Endodermal cell (in vitro differentiated cells): ENCODE measurements at places on chromosomes 4 and X. TPM values are rescaled to one million over a fixed set of nuclear protein-coding genes. Genes with fewer than 3 reads are reported as not detected.

Gene SLC16A2
- 9.1 and 9.8 TPM in 2 replicates for total RNA-seq

Gene DCAF4L1
- 0.18 and 0.20 TPM in 2 replicates for total RNA-seq

Gene BEX5
- total RNA-seq: 8.4 and 8.9 TPM in 2 replicates

Gene COX7B2
- total RNA-seq: not detected in 2 replicates

Gene BTC
- 0.24 TPM in 1 of 3 replicates, not detected in the others for total RNA-seq

Gene FAM149A
- 2.4 to 2.8 TPM (median 2.4 TPM) in 3 replicates for total RNA-seq

DNA sequence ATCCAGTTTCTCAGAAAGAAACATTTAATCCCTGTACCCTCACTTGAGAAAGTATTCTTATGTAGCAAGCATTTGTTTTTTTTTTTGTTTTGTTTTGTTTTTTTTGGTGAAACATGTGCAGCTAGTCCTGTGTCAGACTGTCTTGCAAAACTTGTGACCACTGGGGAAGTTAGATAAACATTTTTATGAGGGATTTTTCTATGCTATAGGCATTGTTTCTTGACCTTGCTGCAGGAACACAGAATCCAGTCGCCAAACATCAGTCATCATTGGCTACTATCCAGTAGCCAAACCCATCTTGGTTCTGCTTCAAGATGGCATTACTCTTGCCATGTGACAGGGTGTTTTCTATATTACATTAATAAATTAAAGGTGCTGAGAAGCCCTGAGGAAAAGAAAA, 7.7 kb upstream of the MAPK10 start:
- DNase-seq: no peak

DNA sequence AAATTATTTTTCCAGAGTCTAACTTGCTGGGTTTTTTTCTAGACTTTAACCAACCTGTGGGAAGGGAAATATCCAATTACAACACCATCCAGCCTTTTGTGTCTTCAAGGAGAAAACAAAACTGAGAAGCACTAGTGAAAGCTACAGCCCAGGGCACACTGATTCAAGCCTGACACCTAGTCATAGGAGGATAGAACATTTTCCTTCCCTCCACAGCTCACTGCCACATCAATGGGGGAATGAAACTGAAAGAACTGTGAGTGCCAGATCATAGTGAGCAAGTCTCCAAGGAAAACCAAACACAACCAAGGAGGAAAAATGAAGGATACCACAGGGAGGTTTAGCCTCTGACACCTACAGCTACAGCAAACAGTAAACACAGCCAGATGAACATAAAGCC, 43.3 kb upstream of the MAGEA8 start:
- DNase-seq: no peak

DNA sequence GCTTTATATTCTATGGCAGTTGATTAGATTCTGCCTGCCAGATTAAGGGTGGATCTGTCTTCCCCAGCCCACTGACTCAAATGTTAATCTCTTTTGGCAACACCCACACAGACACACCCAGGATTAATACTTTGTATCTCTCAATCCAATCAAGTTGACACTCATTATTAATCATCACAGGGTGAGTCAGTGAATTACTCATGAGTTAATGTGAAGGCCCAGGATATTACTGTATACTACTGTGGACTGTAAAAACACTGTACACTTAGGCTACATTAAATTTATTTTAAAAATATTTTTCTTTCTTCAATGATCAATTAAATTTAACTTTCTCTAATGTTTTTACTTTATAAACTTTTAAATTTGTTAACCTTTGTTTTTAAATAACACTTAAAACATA, 87.7 kb downstream of the NAP1L3 start:
- no peak for DNase-seq

DNA sequence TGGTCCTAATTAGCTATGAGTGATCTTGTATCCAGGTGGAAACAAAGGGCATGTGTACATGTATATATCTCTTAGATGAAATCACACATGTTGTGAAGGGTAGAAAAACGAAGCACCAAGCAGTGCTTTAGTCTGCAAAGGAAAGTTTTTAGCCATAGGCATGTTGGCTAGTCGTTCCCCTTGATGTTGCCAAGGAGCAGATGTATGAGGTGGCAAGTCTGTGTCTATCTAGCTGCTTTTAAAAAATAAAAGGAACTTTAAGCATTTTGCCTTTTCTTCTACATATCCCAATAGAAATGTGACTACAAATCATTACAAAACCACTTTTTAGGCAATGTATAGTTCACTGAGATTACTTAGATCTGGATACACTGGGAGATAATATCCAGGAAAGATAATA, 63.1 kb downstream of the NSUN7 start:
- DNase-seq: no peak

DNA sequence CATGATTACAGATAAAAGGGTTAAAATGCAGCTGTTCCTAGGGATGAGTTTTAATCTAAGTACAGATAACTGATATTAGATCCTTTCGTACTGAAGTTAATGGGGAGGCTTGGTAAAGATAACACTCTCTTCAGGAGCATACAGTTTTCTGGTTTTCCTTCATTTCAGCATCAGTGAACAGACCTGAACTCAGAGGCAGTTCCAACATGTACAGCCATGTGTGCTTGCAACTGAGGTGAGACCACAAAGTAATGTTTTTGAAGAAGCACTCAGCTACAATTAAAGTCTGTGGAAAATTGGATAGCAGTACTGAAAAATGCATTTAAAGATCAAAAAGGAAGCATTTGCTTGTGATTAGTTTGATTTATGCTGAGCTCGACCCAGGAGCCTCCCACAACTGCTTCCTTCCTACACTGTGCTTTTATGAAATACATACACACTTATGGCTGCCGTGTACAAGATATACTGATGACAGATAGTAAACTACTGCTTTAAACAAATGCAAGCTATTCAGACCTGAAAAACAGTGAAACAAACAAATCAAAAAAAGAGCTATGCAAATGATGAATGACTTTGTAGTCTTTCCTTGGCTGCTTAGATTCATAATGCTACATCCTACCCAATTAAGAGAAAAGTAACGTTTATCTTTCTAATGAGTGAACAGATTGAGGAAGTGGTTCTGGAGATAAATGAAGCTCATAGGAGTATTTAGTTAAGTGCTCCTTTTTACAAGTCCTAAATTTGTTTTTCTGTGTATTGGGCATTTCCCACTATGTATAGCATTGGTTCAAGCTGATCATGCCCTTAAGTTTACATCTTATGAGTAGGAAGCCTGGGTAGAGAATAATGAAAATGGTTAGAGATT, 68.4 kb downstream of the PDLIM5 start:
- DNase-seq: no peak

DNA sequence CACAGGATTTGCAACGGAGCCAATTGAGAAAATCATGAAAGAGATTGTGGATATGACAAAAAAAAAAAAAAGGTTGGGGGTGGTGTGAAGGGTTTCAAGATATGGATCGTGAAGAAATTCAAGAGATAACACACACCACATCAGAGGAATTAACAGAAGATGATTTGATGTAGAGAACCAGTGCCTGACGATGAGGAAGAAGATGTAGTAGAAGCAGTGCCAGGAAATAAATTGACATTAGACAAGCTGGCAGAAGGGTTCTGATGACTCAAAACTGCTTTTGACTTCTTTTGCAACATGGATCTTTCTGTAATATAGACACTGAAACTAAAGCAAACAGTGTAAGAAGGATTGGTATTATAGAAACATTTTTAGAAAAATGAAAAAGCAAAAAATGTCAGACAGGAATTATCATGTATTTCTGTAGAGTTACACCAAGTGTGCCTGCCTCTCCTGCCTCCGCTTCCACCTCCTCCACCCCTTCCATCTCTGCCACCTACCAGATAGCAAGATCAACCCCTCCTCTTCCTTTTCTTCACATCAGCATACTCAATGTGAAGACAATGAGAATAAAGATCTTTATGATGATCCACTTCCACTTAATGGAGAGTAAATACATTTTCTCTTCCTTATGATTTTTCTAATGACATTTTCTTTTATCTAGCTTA, 127.5 kb upstream of the OTUD4 start:
- DNase-seq: no peak

GRCh38 chr4:10456595-10457254, 501 bp downstream of the ZNF518B start:
- peak; percentile 83 for DNase-seq

- DNase-seq: no peak
Observed at GRCh38 chr4:107856901-107857300, 32.2 kb downstream of the SGMS2 start.

DNA sequence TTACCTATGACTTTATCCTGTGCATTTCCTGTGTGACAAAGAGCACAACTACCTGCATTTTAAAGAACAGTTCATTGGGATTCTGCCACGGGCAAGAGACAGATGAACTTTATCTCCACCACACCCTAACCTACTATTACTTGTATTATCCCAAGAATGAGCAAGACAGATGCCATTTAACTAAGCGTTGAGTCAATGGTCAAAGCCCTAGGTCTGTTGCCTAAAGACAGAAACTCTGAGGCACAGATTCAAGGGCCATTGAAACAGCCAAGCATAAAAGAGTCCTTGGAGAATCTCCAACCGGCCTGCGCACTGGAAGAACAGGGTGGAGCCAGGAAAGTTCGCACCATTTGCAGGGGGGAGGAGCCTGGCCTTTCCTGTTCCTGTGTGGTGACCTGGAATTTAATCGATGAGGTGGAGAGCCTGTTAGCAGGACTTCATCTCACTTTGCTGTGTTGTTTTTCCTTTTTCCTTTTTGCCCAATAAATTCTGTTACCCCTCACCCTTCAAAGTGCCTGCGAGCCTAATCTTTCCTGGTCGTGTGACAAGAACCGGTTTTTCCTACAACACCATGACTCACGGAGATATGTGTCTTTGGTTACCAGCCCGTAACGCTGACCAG, 146.4 kb upstream of the DIAPH2 start:
- peak; percentile 51 for DNase-seq

DNA sequence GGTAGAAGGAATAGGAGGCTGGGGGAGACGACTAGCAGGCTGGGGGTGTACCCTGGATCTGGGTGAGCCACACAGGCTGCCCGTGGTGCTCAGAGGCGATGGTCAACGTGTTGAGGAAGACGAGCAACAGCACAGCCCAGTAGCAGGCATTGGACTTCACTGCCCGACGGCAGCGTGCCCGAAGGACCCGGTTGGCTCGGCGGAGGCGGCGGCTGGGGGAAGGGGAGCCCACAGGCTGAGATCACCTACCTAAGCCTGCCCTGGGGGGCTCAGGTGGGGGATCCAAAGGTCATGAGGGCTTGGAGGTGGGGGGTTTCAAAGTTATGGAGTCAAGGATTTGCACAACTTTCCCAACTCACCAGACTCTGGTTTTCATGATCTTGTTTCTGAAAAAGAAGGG, 7.3 kb downstream of the CACNA1F start:
- DNase-seq: no peak

DNA sequence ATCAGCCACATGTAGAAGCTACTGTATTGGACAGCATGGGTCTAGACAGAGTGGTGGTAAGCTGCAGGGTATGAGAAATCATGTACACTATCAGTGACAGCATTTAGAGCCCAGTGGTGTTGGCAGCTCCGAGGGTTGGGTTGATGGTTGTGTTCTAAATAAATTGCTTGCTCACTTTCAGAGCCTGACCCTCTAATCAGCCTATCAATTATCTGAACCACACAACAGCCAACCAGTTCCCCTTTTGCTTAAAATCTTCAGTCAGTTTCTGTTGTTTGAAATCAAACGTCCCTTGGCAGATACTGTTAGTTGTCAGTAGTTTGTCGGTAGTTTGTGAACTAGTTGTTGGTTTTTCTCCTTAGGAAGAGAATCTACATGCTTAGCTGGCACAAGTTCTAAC, 99.8 kb upstream of the RAI2 start:
- DNase-seq: no peak

GRCh38 chr4:185666156-185666555, 130.8 kb upstream of the PDLIM3 start:
- no peak for DNase-seq

DNA sequence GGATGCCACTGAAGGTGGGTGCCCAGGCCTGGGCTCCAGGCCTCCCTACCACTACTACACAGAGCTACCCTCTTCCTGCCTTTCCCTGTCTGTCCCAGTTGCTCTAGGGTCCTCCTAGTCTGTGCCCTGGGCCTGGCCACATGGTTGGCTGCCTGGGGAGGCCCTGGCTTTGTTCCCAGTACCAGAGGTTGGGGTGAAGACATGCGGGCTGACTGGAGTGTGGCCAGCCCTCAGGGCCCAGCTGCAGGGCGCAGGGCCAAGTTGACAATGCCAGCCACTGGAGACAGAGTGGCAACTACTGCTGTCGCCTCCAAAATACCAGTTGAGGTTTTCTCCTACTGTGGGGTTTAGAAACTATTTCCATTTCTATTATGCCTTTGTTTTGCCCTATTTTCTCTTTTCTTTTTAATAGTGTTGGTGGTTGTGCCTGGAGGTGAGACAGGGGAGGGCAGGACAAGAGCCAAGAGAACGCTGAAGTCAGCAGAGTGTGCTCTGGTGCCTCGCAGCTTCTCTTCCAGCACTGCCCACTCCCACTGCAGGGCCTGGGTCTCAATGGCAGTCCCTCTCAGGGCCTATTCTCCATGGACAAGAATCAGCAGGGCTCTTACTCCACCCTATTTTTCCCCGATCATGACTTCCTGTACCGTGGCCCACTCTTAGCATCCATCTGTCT, 32.2 kb upstream of the XPNPEP2 start:
- DNase-seq: peak; percentile 20

- no peak for DNase-seq
Observed at GRCh38 chr4:110055158-110055768, 142.6 kb downstream of the EGF start.

- DNase-seq: no peak
Observed at GRCh38 chr4:54626113-54626512, 31.6 kb upstream of the KIT start.

DNA sequence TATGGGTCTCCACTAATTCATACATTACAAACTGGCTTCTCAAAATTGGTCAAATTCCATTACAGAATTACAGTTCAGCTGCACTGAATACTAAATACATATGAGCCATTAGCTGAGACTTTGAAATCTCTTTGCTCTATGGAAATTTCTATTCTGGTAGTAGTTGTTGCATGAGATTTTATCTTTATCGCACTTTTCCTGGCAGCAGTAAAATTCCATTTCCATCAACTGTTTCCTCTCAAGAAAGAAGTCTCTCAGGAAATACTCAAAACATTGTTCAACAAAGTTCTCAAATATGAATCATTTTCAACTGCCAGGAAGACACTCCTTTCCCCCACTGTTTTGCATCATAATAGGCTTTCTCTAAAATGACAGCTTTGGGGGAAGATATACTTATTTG, 51.3 kb downstream of the ATP11C start:
- DNase-seq: no peak

DNA sequence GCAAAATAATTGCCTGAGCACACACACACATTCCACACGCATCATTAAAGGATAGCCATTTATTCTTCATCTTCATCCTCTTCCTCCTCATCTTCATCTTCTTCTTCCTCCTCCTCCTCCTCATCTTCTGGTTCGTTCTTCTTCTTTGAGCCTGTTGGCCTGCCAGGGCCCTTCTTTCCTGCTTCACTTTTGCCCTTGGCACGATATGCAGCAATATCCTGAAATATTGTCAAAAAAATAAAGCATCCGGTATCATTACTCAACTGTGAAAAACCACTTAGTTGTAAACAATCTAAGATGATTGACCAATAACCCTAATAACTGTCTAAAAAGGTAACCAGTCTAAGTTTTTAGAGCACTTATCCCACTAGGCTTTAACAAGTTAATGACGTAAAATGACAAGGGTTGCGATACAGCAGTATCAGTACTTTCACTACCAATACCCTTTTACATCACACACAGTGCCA, 2.1 kb downstream of the HMGB2 start:
- no peak for DNase-seq
